Activated T-helper 1 cell treated with anti-CD3 and anti-CD28 coated beads, Interleukin-2, amount 50 U/mL, for 16 hours (primary cell): ENCODE measurements at places on chromosomes 5 and 9.

DNA sequence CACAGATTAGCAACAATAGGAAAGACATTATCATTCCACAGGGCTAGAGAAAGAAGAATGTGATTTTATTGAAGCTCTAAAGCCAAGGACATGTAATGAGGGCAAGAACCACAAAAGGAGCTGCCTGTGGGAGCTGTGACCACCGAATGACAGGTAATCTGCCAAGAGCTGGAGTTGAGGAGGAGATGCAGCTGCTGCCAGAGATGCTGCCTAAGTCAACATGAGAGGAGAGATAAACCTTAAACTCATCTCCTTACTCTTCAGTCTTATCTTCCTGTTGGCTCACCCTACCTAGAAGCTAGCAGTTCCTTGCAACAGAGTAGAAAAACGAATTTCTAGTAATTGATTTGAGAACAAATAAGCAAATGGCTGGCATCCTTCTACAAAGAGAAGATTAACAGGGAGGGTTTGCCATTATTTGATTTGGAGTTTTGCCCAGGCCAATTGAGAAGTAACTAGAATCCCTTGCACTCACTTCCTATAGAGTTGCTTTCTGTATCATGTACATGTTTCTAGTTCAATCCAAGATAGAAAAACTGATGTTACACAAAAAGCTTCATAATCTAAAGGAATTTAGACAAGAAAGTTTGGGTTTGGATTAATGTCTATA lies 539.2 kb downstream of the TLE1 start:
- no peak for DNase-seq

DNA sequence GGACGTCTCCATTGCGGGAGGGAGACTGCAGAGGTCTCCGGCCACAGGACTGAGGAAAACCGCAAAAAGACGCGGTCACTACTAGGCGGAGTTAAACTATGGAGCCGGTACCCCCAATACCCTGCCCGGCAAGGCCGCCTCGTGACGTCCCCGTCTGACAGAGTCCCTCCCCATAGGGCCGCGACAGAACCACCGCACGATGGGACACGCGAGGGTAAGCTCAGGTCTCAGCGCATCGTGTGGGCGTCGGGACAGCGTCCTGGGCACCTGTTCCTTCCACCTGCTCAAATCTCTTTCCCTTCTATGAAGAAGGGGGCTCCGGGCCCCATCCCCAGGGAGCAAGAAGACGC lies 35.2 kb upstream of the GLDC start:
- peak; percentile 53 for DNase-seq

DNA sequence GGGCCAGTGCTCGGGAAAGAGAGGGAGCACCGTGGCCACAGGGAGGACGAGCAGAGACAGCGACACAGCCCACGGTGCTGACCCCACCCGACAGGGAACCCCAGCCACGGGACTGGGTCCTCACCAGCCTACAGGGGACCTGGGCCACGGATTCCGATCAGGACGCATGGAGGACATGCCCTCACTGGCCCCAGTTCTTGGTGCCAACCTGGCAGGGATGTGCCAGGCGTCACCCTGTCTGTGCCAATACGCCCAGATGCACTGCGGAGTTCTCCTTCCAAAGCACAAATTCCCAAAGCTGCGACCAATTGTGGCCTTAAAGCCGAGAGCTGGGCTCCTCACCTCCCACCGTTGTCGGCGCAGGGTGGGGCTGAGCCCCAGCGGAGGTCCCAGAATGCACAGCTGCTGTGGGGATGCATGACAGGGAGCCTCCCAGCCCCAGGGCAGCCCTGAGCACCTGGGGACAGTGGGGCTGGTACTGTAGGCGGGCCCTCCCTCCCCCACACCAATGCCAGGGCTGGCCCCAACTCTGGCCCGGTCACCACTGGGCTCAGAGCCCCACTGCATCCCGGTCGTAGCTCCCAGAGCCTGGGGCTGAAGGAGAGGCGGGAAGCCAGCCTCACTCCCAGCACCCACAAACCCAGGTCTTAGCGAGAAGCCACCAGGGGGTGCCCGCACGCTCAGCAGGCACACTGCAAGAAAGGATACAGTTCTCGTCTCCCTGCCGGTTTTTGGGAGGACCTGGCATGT lies 44.2 kb downstream of the NKD2 start:
- DNase-seq: no peak

DNA sequence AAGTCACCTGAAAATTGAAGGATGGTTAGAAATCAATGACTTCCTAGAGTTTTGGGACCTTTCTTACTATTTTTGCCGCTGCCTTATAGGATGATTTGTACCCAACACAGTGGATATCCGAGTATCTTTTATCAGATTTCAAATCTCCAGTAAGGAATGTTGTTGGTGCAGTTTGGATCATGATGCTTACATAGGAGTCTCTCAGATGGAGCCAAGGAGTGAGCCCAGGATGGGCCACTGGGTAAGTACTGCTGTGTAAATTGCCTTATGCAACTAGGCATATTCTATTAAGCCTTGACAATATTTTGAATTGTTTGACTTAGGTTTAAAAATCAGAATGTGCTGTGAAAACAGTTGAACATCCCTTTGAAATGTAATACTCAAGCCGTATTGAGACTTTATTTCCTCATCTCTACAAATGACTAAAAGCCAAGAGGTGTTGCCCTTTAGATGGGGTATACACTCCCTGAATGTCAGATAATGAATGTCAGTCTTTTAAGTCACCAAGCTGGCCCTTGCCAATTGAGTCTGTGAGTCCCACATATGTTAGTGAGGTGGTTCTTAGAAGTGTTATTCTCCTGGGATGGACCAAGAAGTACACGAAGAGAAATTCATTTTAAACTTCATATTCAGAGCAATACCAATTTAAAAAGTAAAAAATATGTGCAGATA lies 271.8 kb upstream of the CTNND2 start:
- DNase-seq: no peak

GRCh38 chr9:109574061-109574882 lies 76.2 kb upstream of the PTPN3 start:
- no peak for DNase-seq

- DNase-seq: no peak
Measured at GRCh38 chr9:129213551-129213950, 35.5 kb upstream of the IER5L start.

- no peak for DNase-seq
Measured at GRCh38 chr9:69937360-69937759, 106.3 kb upstream of the MAMDC2 start.

- DNase-seq: no peak
Measured at GRCh38 chr9:76654575-76654974, 109.7 kb upstream of the PCA3 start.

- no peak for DNase-seq
Measured at GRCh38 chr9:137672907-137673791, 54.3 kb downstream of the EHMT1 start.

GRCh38 chr9:2727966-2728613 lies 10.8 kb downstream of the KCNV2 start:
- no peak for DNase-seq

GRCh38 chr9:133787754-133788025 lies 49.5 kb upstream of the SARDH start:
- no peak for DNase-seq

- DNase-seq: no peak
Measured at GRCh38 chr5:143108498-143109128, 294.9 kb downstream of the NR3C1 start.

- no peak for DNase-seq
Measured at GRCh38 chr9:87447547-87448432, 49.9 kb upstream of the DAPK1 start.

DNA sequence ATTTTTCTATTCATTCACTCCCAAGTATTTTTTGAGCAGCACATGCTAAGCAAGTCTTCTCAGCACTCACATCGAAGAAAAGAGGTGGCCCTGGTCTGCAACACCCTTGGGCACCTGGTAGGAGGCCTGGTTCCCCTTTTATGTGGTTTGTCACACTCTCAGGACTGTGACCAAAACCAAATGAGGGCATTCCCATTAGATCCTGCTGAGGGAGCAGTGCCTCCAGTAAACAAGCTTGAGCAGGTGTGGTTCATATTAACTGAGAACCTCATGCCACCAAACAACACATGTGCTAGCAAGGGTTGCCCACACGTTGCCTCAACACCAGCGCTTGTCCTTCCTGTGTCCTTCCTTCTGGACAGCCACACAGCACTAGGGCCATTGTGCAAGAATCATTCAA lies 26.9 kb upstream of the SYK start:
- DNase-seq: no peak

DNA sequence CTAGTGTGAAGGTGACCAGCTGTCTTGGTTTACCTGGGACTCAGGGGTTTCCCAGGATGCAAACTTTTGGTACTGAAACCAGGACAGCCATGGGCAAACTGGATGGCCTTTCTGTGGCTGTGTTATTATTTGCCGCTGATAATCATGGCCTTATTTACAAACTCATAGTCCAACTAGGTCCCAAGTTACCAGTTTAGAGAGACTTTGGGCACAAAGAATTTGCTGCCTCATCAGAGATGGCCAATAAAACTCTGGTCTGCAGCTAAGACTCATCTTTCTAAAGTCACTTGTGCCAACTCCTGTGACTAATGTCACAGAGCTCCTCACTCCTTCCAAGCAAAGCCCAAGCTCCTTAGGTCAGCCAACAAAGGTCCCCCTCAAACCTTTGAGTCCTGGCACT lies 47.5 kb upstream of the PLPP6 start:
- DNase-seq: no peak

- DNase-seq: no peak
Measured at GRCh38 chr5:100423330-100423729, 111.8 kb upstream of the FAM174A start.

GRCh38 chr5:150134198-150134588 lies 21.5 kb downstream of the PDGFRB start:
- DNase-seq: no peak

DNA sequence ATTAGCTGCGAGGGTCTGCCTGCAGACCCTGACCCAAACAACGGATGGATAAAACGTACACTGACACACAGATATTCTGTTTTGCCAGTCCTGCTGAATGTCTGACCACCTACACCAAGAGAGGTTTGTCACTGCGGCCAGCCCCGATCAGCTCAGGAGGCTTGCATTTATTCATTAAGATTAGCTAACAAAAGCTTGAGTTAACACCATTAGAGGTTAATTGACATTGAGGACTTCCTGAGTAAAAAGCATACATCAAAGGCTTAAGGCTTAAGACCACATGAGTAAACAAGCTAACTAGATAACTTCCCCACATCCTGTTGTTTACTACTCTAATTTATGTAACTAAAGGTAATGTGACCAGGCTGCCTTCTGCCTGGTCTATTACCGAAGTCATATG lies 198.1 kb upstream of the TRPC7 start:
- DNase-seq: no peak

- no peak for DNase-seq
Measured at GRCh38 chr5:124706729-124707361, 39.6 kb downstream of the ZNF608 start.

DNA sequence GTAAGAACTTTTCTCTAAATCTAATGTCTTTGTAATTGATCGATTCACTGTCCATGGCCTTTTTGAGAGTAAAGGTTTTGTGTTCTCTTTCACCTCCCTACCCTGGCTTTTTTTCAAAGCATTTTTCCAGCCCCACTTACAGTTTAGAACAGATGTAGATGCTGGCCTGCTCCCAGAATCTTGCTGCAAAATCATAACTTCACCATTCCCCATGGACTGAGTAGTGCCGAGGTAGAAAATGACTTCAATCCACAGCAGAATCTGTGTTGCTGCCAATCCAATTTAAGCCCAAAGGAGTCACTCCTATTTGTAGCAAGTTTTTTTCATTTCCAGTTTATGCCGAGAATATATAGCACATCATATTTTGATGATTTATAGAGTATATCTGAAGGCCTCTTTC lies 46.5 kb upstream of the CEMIP2 start:
- no peak for DNase-seq

DNA sequence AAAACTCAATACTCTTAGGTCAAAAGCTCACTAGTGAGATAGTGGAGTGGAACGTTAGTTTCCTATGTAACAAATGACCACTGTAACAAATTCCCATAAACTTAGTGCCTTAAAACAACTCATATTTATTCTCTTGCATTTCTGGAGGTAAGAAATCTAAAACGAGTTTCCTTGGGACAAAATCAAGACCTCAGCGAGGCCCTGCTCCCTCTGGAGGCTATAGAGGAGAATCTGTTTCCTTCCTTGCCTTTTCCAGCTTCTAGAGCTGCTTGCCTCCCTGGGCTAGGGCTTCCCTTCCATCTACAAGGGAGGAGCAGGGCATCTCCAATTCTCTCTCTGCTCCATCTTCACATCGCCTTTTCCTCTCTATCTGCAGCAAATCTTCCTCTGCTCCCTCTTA lies 32.0 kb downstream of the SEMA5A start:
- no peak for DNase-seq

- DNase-seq: no peak
Measured at GRCh38 chr9:89885156-89885555, 280.3 kb downstream of the GADD45G start.

- no peak for DNase-seq
Measured at GRCh38 chr9:78143281-78144007, 92.4 kb upstream of the CEP78 start.

DNA sequence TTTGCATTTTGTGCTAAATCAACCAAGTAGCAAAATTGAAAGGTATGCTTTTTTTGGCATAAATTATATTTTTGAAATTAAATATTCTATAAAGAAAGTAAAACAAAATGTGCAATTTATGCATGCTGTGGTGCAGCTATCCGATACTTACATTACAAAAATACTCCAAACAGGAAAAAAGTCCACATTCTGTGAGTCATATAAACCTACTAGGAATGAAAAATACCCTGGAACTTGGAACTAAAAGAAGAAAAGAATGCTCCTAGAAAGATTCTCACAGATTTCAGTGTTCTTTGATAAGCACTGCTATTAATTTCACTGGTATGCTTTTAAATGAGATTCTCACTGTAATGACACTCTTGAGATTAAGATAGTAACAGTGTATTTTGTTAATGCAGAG lies 92.6 kb downstream of the OSMR start:
- DNase-seq: no peak

- DNase-seq: no peak
Measured at GRCh38 chr9:85713897-85714296, 27.9 kb downstream of the AGTPBP1 start.

GRCh38 chr5:168881427-168882149 lies 302.4 kb upstream of the PANK3 start:
- no peak for DNase-seq

- DNase-seq: no peak
Measured at GRCh38 chr9:121649476-121650216, 1.8 kb upstream of the DAB2IP start.

DNA sequence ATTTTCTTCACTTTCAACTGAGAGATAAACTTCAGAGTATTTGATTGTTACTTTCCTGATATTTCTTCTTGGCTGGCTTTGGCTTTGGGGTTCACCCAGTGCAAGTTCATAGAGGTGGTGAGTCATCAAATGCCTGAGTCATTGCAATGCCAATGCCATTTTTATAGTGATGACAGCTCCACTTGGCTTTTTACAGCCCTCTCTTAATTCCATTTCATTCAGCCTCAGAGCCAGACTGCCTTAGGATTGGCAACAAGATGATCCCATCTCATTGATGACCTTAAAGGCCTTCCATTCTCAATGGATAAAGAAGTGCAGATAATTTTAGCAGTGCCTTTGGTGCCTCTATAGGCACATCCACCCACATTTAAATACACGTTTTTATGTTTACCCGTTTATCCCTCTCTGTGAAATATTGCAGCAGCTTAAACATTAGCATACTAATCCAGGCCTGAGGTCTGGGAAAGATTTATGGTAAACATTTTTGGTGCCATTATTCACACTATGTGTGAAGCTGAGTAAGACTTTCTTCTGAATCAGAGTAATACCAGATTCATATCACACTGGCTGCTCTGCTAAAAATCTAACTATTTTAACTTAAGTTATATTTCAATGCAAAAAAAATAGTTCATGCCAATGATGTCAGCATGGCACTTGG lies 88.9 kb upstream of the TYRP1 start:
- no peak for DNase-seq
